ENCODE measurements at places on chromosomes 13 and 19.

DNA sequence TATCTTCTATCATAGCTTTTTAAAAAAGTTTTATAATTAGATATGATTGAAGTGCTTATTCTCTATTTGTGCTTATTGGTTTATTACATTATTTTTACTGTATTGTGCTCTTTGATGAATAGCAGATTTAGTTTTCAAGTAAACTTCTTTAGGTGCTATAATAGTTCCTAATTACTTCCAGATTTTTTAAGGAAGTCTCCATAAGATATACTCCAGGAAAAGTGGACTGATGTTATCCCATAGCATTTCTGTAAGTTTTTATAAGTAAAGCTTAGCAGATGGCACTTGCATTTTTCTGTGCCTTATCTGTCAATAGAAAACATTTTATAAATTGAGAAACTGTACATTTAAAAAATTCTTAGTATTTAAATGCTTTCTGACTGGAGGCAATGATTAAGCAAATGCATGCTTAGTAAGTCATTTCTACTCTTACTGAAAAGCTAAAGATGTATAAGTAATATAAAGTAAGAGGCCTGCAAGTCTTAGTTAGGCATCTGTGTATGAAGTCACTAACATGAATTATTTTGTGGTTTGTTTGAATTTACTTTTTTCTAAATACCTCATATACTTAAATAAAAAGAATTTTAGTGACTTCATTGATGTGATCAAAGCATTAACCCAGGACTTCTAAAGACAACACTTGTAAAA lies 182.8 kb downstream of the MAB21L1 start:
- DNase-seq, result no peak

GRCh38 chr19:34832581-34833112 lies 59.6 kb upstream of the ZNF599 start:
- no peak for DNase-seq

DNA sequence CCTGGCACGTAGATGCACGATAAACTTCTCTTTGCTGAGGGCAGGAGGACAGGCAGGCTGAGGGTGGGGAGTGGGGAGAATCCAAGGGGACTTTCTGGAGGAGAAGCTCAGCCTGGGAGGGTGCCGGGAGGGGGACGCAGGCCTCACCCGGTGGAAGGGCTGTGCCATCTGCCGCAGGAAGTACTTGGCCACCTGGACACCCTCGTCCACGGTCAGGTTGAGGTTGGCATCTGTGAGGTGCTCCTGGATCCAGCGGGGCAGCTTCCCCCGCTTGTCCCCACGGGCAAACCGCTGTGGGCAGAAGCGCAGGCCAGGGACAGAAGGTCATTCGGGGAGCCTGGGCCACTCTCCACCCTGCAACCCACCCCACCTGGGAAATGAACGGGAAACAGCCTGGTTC lies 11.5 kb downstream of the KLC3 start:
- DNase-seq, result no peak

GRCh38 chr13:112169941-112170822 lies 103.2 kb downstream of the SOX1 start:
- DNase-seq, result no peak

- DNase-seq, result no peak
Measured at GRCh38 chr13:40236566-40237168, 429.8 kb downstream of the FOXO1 start.

DNA sequence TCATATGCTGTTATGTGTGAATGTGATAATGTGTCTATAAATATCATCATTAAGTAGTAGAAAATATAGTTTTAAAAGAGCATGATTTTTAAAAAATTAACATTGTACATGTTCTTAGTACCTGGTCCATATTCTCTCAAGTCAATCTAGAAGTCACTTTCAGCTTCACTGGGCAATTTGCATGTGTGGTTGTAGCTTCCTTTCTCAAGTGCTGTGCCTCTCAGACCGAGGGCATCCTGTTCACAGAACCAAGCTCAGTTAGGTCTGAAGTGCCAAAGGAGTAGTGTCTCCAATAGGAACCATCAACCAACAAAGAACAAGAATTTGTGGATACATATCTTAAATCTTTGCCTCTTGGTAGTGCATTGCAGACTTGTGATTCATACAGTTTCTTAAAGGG lies 541.8 kb upstream of the SLC10A2 start:
- no peak for DNase-seq

DNA sequence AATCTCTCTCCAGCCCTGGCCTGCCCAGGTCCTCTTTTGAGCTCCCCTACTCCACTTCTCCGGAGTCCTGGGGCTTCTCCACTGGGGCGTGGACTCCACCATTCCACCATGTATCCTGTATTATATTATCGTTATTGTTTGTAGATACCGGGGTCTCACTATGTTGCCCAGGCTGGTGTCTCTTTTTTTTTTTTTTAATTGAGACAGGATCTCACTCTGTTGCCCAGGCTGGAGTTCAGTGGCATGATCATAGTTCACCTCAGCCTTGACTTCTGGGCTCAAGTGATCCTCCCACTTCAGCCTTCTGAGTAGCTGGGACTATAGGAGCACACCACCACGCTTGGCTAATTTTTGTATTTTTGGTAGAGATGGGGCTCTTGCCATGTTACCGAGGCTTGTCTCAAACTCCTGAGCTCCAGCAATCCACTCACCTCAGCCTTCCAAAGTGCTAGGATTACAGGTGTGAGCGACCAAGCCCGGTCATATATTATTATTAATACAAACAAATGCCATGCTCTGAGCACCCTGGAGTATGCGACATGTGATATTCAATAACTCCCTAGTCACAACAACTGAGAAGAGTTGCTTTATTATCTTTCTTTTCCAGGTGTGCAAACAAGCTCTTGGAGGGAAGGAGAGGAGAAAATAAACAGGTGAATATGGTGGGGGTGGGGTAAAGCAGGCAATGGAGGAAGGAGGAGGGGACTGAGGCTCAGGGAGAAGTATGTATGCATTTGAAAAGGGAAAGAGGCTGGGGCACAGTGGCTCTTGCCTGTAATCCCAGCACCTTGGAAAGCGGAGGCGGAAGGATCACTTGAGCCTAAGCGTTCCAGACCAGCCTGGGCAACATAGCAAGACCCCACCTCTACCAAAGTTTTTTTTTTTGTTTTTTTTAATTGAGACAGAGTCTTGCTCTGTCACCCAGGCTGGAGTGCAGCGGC lies 2.8 kb upstream of the CERS4 start:
- DNase-seq, result no peak

DNA sequence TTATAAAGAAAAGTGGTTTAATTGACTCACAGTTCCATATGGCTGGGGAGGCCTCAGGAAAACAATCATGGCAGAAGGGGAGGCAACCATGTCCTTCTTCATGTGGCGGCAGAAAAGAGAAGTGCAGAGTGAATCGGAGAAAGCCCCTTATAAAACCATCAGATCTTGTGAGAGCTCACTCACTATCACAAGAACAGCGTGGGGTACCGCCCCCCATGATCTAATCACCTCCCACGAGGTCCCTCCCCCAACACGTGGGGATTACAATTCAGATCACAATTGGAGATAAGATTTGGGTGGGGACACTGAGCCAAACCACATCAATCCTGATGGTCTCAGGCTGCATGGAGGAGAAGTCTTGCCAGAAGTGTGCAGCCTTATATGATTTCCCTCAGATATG lies 26.0 kb downstream of the TM9SF2 start:
- DNase-seq, result no peak

DNA sequence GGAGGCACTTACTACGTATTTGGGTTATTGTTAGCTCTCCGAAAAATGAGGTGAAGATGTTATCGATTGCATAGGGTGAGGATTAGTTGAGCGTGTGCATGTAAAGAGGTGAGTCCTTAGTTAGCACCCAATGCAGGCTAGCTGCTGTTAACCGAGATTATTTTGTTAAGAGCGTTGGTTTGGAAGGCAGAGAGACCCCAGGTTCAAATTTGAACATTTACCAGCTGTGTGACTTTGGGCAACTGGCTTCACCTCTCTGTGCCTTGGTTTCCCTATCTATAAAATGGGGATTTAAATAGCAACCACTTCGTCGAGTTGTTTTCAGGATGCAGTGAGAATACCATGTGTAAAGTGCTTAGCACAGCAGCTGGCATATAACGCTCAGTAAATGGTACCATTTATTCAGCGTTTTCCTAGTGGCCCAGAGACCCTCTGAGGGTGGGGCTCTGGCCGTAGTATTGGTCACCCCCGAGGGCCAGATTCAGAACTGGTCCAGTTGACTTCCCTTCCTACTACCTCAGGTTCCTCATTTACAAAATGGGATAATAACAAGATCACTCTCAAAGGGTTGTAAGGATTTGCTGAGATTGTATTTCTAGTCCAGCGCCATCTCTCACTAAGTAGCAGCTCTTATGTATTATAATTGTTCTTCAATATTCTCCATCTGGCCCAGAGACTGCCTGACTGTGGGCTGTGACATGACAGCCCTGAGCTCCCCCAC lies 887 bp downstream of the SIPA1L3 start:
- no peak for DNase-seq

DNA sequence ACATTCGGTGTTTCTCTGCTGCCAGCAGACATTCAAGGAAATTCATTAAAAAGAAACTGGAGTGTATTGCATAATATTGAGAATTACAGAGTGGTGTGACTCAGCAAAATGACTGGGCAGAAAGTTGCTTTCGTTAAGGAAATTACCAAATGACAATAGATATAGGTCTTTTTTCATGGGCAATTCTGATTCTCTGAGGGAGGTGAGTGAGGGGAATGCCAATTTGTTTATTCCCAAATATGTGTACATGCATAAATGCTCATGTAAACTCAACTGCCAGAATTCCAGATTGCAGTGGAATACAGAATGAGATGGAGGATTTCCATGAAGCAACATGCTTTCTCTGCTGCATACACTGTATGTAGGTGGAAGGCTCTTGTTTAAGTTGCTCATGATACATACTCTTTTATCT lies 1730.1 kb downstream of the SLITRK5 start:
- DNase-seq, result no peak

DNA sequence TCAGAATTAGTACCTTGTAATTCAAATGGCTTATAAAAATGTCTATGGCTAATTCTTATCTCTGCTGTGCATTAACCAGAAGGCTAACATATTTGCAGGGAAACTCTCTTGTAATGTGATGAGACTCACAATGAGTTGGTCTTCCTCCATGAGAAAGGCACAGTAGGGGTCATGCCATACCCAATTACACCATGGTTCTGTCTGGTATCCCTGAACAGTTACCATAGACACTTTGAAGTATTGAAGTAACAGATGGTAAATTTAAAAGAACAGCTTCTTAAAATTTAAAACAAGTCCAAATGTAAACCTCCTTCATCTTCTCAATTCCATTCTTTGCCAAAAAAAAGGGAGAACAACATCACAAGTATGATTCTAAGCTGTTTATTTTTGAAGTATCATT lies 22.6 kb upstream of the SLAIN1 start:
- DNase-seq, result peak; percentile 67
